Common myeloid progenitor, CD34-positive (primary cell): ENCODE measurements at places on chromosomes 1 and 21.

- no peak for DNase-seq
Measured at GRCh38 chr1:160548183-160548582, 25.1 kb upstream of the SLAMF6 start.

DNA sequence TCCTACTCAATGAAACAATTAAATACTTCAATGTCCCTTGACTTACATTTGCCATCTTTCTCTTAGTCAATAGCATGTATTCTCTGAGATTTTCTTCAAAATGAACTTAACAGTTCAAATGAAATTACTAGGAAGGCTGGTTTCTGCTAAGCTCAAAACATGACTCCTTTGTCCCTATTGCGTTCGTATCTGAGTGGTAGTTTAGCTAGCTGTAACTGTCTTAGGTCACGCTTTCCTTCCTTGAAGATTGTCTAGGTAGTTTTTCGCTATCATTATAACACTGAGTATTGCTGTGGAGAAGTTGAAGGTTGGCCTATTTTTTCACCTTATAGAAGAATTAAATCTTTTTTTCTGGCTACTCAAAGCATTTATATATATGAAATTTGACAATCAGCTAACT, 1535.2 kb downstream of the PLA2G4A start:
- no peak for DNase-seq

- no peak for DNase-seq
Measured at GRCh38 chr1:205729945-205730610, 19.9 kb downstream of the NUCKS1 start.

DNA sequence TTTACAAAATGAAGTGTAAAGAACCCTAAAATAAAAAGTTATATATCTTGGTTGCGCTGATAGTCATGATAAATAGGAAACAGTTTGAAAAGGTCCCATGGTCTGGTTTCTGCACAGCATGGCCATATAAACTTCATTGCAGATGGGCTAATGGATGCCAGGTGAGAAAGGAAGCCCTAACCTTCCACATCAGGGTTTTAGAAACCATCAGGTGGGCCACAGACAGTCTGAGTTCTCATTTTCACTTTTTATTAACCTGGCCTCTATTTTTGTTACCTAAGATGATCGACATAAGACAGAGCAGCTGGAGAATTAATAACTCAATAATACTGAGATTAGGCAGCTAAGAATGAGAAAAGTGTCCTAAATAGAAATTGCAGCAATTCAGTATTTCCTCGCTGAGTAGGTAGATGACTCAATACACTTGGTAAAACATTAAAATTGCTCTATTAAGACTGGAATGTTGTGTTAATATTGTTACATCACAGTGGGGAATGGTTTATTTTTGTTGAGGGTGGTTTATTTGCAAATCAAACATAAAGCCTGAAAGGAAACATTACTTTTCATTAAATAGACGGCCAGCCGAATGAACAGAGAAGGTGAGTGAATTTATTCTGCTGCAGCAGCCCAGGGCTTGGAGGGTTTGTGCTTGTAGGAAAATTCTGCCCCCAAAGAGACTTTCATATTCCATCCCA, 21.1 kb downstream of the C1orf21 start:
- DNase-seq = no peak

DNA sequence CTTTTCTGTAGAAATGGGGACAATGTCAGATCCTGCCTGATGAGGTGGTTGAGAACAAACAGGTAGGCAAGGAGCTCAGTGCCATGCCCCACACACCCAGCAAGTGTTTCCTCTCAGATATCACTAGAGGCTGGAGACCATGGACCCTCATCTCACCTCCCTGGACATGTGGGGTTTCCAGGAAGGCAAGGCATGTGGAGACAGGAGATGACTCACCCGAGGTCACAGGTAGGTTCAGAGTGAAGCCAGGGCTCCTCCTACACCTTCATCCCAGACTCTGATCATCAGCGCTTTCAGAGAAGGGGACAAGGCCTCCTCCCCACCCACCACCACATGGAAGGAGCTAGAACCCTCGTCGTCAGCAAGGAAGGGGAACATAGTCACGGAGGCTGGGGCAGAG, 69.2 kb downstream of the MATN1 start:
- DNase-seq = no peak

GRCh38 chr1:226069811-226070489, 7.4 kb downstream of the H3-3A start:
- no peak for DNase-seq

DNA sequence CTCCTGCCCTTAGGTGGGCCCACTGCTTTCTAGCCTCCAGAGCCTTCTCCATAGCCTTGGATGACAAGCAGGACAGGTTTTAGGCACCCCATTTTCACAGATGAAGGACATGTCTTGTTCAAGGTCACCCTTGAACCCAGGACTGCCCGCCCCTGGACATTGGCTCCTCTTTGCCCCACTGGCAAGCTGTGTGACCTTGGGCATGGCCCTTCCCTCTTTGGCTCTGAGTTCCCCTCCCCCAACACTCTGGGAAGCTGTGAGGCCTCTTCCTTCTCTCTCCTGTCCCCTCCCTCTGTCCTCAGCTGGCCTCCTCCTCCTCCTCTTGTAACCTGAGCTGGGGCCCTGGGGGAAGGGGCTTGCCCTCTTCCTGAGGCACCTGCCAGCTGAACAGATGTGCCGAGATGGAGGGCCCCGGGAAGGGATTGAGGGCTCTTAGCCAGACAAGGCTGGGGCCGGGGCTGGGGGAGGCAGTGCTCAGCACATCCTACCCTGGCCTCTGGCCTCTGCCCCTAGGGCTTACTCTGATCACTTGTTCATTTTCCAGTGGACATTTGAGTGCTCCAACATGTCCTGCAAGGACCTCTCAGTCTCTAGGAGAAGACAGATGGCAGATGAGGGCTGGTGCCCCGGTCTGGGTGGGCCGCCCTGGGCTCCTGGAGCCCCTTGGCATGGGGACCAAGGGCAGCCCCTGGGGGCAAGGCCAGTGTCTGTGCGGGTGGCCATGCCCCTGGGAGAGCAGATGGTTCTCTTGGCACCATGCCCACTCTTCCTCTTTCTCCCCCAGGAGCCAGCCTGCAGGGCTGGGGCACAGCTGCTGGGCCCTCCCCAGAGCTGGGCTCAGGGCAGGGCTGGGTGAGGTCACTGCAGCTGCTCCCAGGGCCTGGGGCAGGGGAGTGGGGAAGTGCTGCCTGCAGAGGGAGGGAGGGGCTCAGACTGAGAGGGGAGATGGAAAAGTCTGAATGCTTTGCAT, 10.7 kb downstream of the FOXO6 start:
- peak; percentile 51 for DNase-seq

DNA sequence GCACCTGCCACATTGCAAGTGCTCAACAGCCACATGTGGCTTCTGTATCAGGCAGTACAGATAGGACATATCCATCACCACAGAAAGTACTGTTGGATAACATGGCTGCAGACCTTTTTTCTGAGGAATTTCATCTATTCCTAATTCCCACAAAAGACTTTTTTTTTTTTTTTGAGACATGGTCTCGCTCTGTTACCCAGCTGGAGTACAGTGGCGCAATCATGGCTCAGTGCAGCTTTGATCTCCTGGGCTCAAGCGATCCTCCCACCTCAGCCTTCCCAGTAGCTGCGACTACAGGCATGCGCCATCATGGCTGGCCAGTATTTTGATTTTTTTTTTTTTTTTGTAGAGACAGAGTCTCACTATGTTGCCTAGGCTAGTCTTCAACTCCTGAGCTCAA, 33.3 kb downstream of the YARS1 start:
- no peak for DNase-seq

DNA sequence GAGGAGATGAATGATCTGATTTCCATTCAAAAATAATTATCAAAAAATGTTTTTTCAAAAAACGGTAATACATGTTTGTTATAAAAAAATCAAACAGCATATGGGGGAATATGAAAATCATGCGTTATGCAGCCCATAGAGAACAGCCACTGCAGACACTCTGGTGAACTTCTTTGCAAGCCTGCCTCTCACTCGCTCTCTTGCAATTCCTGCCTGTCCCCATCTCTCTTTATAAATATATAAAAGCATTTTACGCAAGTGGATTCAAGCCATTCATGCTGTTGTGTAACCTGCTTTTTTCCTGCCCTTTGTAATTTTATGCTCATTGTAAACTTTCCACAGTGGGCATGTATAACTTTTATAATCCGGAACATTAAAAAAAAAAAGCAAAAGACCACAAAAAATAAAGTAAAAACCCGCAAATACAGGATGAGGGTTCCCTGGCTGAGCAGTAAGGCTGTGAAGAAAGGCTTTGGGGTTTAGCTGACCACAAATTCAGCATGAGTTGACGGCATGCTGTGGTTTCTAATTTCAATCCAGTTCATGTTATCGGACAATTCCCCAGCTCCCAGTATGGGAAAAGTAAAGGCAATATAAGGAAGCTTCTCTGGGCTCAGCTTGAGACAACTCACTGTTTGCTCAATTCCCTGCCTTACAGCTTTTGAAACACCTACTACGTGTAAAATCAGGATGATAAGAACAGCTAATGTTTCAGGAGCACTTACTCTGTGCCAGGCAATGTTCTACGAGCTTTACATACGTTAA, 52.8 kb upstream of the ZBTB40 start:
- peak; percentile 75 for DNase-seq

DNA sequence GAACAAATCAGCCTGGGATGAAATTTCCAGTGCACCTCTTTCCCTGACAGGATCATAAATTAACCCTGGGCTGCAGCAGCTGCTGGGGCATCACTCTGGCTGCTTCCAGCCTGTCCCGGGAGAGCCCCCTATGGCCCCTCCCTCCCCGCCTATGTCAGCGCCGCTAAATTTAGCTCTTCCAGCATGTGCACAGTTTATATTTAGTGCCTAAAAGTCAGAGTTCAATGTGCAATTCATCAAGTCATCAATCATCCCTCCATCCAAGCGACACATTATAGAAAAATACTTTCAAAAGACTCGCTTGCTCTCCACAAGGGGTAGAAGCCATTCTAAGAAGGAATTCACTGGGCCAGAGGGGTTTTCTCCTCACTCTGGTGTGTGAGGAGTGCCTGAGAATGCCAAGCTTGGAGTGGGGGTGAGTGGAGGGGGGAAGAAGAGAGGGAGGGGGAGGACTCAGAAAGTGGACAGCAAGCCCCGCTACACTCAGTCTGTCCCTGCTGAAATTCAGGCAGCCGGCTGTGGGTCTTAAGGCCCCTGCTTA, 37.4 kb downstream of the XCL1 start:
- DNase-seq = no peak

GRCh38 chr21:43812139-43812821, 22.9 kb downstream of the RRP1 start:
- no peak for DNase-seq

GRCh38 chr1:22339237-22339636, 112.4 kb upstream of the ZBTB40 start:
- DNase-seq = no peak

- no peak for DNase-seq
Measured at GRCh38 chr1:204216880-204217647, 3.3 kb upstream of the GOLT1A start.

GRCh38 chr1:192986110-192986747, 72.9 kb downstream of the UCHL5 start:
- no peak for DNase-seq

- DNase-seq = no peak
Measured at GRCh38 chr1:207424570-207425131, 29.5 kb upstream of the CR2 start.
